Stimulated activated naive CD4-positive, alpha-beta T cell treated with Interleukin-2 at 50 U/mL for 16 hours (primary cell): ENCODE measurements at places on chromosomes 12 and 14.

- DNase-seq, result no peak
Measured at GRCh38 chr12:124743479-124744272, 120.0 kb downstream of the SCARB1 start.

DNA sequence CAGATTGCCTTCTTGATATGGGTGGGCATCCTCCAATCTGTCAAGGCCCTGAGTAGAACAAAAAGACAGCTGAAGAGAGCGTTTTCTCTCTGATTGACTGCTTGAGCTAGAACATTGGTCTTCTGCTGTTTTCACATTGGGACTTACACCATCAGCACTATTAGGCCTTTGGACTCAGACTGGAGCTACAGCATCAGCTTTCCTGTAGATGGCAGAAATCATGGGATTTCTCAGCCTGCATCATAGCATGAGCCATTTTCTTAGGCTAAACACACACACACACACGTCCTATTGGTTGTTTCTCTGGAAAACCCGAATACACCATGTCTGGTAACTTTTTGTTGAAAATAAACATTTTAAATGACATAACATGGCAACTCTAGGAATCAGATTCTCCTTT, 15.8 kb upstream of the PPM1A start:
- no peak for DNase-seq

DNA sequence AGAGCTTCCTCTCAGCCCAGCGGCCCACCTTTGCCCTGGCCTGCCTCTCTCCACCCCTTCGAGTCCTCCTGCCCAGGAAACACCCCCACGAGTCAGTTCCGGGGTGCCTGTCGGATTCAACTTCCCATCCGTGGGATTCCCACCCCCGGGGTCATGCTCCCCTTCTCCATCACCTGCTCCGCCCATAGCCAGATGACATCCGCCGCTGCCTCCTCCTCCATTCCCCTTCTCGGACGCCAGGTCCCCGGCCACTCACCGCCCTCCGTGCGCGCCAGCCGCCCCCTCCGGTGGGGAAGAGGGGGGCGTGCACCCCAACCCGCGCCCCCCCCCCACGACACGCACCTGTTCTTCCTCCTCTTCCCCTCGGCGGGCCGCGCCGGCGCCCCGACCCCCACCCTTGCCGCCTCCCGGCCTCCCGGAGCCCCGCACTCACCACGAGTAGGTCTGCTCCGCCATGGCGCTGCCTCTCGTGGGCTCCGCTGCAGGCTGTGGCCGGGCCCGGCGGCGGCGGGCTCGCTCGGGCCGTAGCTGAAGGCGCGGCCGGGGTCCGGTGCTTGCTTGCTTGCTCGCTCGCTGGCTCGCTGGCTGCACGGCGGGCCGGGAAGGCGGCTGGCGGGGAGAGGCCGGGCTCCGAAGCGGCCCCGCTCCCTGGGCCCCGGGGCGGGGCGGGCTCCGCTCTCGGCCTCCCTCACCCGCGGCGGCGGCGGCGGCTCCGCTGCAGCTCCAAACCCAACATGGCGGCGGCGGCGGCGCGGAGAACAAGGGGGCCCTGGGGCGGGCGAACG, 554 bp downstream of the SPPL3 start:
- DNase-seq, result peak; percentile 79

GRCh38 chr14:96156804-96157760, 47.6 kb upstream of the BDKRB2 start:
- DNase-seq, result no peak

DNA sequence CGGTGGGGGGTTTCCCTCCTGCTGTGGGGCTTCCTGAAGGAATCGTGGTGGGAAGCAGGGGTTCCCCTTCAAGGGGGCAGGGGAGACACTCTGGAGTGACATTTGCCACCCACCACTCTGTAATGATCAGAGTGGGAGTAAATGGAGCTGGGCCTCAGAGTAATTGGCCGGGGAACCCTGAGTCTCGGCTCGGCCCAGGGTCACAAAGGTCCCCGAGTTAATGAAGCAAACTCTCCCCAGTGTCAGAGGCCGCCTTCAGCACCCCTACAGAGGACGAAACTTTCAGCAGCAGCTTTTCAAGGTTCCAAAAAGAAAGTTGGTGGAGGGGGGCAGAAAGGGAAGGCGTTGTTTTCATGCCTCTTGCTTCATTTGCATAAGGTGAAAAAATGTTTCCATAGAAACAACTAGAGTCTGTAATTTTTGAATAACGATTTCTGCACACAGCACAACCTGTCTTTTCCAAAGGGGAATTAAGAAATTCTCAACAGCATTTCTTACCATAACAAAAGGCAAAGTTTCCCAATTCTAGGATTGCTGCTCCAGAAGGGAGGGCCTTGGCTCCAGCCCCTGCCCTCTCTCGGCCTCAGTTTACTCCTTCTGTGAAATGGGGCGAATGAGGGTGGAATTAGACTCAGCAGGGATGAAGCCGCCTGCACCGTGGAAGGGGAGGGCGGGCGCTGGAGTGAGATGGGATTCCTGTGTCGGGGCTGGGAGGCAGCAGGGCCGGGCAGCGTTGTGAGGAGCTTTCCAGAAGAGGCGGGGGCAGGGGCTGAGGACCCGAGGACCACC, 67.0 kb upstream of the BEGAIN start:
- DNase-seq, result no peak

DNA sequence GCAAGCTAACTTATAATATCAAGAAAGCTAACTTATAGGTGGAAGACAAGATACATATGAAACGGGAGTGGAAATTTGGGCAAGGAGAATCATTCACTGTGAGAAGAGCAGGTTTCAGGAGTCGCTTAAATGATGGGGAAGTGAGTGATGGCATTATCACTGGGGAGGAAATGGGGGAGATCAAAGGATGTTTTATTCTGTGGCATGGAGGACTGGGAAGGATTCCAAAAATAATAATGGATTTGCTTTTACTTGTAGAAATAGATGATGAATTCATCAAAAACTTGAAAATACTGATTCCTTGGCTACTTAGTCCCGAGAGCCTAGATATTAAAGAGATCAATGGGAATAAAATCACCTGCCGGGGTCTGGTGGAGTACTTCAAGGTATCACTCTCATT, 47.8 kb downstream of the SAV1 start:
- DNase-seq, result no peak

GRCh38 chr12:124852329-124852831, 11.3 kb downstream of the SCARB1 start:
- no peak for DNase-seq

- DNase-seq, result no peak
Measured at GRCh38 chr14:99596772-99597171, 7.2 kb downstream of the CCDC85C start.

GRCh38 chr12:132952371-132953162, 3.5 kb downstream of the ZNF605 start:
- DNase-seq, result no peak

DNA sequence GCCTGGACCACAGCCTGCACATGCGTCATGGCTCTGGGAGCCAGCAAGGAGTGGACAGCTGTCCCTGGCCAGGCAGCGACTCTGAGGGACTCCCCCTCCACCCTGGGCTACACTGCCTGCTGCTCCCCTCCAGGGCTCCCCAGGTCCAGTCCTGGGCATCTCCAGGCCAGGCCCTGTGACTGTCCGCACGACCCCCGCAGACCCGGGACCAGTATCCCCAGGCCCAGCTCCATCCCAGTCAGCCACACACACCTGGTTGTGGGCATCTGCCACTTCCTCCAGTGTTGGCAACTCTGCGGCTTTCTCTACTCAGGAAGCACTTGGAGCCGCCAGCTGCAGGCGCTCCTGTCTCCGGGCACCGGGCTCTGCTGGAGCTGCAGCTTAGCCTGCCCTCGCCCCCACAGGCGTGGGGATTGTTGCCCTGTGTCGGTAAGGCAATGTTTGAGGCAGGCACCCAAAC, 2.4 kb downstream of the ULK1 start:
- no peak for DNase-seq

DNA sequence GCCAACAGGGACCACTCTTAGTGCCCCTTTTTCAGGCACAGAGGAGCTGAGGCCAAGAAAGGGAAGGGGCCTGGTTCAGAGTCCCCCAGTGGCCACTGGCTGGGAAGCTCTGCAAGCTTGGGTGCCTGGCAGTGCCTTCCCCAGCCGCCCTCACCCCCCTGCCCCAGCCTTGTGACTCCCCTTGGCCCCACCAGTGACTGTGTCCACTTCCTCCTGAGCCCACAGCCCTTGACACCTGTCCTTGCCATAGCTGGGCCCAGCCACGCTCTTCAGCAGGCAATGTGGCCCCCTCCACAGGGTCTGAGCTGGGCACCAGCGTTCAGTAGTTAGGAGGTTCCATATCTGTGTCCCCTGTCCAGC, 19.0 kb upstream of the C14orf180 start:
- no peak for DNase-seq

DNA sequence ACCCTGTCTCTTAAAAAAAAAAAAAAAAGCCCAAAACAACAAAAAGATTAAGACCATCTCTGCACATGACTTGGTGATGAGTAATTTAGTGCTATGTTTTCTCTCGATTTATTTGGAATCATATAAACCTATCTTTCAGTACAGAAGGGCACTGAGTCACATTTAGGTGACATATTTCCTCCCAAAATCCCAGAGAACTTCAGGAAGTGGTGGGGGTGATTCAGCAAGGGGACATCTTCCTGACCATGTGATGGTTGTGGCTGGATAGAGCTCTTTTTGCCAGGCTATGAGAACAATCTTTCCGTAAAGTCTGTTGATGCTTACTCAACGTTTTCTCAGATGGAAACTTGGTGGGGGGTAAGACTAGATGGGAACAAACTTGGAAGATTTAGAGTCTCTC, 50.0 kb downstream of the PPFIBP1 start:
- no peak for DNase-seq

DNA sequence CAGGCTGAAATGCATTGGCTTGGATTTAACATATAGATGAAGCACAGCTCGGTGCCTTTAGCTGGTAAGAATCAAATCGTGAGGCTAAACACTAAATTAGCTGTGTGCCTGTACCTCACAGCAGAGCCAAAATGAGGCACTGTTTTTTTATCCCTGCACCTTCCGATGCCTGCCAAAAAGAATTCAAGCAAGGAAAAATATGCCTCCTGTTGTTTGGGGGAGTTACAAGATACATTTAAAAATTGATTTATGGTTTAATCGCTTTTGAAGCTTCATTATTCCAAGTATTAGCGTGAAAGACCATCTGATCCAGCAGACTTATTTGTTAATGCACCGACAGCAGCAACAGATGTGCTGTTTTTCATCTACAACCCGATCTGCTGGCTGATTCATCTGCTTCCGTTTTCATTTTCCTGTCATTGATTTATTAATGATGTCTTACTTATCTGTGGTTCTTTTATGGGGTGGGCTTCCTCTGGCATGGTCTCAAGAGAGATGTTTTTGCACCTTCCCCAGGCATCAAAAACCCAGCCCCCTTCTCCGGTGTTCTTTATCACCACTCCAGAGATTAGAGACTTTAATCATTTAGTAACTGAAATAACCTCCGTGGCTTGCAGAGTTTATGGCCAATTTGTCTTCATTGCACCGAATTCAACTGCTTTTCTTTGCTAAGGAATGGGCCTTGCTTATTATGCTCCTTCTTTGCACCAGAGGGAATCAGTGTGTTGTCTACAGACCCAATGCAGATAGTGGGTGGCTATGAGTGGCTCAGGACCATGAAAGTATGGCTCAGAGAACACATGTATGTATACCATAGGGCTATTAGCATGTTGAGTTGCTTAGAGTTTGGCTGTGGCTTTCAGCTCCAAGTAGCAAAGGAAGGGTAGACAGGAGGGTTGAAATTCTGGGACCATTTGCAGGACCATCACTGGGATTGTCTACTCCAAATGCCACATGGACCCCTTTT, 166.8 kb upstream of the TMEM260 start:
- DNase-seq, result no peak

DNA sequence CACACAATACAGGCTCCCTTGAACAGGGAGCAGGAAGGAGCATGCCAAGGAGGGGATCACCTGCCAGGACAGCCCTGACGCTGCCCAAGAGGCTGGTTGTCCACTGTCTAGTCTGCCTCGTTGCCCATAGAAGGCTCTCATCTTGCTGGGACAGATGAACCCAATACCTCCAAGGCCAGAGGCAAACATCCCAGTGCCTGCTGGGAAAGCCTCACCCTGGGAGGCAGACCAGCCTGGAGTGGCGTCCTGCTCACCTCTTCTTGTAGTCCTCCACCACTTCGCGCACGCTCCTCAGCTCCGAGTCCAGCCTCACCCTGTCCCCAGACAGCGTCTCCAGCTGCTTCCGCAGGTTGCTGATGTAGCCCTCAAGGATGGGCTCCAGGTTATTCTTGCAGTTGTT, 2.4 kb downstream of the KRT73 start:
- DNase-seq, result no peak

GRCh38 chr14:54333511-54333910, 63.3 kb upstream of the CDKN3 start:
- DNase-seq, result no peak
